NCI-H2029 treated with DMSO at 0.1 percent for 48 hours (cell line): ENCODE measurements at places on chromosomes 6 and 20.
A peak's percentile ranks its signal among the peaks of the same experiment; 100 is the strongest.

- no peak for DNase-seq
These were observed 220.2 kb downstream of the ATXN1 start for GRCh38 chr6:16540804-16541752.

DNA sequence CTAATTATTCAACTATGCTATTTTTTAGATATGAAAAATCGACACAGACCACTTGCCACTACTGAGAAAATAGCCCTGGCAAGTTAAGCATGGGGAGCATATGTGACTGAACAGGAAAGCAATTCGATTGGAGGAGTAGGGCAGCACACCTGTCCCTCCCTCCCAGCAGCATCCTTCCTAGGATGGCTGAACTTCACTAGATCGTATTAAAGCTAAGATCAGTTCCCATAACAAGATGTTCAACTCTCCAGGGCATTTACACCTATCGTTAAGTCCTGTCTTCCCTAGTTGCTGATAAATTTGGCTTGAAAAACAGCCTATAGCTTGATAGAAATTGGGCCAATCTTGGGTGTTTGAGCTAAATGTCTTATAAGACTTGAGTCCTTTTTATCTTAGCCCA is 7.0 kb downstream of the PPP1R10 start:
- no peak for DNase-seq

- DNase-seq, result no peak
These were observed 21.0 kb upstream of the RNF217 start for GRCh38 chr6:124941259-124941658.

- DNase-seq, result no peak
These were observed 101.6 kb upstream of the TMEM30A start for GRCh38 chr6:75386050-75386770.

DNA sequence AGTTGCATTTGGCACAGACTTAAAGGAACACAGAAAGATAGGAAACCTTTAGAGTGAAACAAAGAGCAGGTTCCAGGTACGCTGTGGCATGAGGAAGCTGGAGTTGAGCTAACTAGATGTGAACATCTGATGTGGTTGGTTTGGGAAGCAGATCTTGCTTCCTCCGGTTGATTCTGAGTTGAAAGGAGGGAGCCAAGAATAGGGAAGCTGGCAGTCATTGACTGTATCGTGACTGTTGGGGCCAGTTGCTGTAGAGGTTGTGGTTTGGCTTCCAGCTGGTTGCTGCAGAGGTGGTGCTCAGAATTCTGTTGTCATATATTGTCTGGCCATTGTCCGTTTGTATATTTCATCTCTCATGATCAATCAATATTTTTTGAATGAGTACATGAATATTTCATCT is 325.9 kb downstream of the PLCB1 start:
- no peak for DNase-seq

GRCh38 chr20:41134362-41135186 is 2.8 kb upstream of the PLCG1 start:
- DNase-seq, result no peak

GRCh38 chr6:40588480-40588879 is 1.3 kb upstream of the LRFN2 start:
- no peak for DNase-seq

GRCh38 chr6:4159491-4159890 is 24.1 kb upstream of the ECI2 start:
- DNase-seq, result no peak

- no peak for DNase-seq
These were observed 76.4 kb downstream of the CDC5L start for GRCh38 chr6:44463728-44464450.

GRCh38 chr6:33276581-33276863 is 401 bp upstream of the B3GALT4 start:
- no peak for DNase-seq

DNA sequence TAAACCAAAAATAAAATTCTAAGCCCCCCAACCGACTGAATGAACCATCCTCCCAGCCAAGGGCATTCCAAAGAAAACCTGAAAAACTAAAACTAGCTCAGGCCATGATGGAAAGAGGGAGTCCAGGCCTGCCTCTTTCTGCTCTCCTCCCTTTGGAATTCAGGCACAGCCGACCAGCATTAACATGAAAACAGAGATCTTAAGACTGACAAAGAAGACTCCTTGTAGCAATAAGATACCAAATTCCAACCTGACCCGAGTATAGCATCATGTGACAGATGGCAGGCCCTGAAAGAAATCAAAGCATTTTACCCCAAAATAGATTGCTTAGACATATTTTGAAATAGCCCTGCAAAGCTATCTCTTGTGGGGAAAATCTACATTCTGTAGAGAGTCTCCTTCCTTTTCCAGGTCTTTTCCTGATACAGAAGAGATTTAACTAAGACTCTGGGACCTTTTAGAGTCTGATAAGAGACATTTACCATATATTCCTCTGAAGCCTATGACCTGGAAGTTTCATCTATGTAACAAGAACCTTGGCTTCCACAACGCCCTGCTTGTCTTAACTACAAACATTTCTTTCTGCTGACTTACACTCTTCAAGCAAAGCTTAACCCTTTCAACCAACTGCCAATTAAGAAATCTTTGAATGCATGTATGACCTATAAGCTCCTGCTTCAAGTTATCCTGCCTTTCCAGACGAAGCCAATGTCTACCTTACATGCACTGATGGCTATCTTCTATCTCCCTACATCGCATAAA is 22.2 kb upstream of the TXLNB start:
- DNase-seq, result no peak

DNA sequence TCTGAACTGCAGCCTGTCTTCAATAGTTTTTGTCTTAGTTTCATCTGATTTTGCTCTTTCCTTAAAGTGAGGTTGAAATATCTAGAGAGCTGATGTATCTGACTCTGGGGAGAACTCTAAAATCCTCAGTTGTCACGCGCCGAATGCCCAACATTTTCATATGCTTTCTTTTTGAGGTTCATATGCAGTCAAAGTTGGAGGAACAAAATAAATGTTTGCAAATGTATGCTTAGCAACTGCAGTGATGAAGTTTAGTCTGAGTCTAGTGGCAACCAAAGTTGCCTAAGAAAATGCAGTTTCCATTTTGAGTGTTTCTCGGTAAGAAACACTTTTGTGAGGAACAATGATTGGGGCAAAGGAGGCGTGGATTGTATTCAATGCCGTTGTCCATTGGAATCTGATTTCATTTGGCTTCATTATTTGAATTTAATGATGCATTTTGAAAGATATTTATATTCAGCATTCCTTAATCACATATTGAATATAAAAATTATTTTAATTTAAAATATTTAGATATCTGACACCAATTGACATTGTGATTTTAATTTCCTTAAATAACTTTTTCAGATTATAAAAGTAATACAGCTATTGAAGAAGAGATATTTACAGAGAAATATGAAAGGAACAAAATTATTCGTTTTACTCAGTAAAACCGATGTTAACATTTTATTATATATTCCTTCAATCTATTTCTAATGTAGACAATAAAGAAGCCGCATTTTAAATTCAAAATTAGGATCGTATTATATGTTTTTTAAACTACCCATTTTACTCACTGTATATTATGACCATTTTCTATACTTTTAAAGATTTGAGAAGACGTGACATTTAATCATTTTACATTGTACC is 122.0 kb downstream of the PLEKHG1 start:
- DNase-seq, result no peak

GRCh38 chr6:156795825-156796224 is 18.6 kb downstream of the ARID1B start:
- DNase-seq, result no peak

DNA sequence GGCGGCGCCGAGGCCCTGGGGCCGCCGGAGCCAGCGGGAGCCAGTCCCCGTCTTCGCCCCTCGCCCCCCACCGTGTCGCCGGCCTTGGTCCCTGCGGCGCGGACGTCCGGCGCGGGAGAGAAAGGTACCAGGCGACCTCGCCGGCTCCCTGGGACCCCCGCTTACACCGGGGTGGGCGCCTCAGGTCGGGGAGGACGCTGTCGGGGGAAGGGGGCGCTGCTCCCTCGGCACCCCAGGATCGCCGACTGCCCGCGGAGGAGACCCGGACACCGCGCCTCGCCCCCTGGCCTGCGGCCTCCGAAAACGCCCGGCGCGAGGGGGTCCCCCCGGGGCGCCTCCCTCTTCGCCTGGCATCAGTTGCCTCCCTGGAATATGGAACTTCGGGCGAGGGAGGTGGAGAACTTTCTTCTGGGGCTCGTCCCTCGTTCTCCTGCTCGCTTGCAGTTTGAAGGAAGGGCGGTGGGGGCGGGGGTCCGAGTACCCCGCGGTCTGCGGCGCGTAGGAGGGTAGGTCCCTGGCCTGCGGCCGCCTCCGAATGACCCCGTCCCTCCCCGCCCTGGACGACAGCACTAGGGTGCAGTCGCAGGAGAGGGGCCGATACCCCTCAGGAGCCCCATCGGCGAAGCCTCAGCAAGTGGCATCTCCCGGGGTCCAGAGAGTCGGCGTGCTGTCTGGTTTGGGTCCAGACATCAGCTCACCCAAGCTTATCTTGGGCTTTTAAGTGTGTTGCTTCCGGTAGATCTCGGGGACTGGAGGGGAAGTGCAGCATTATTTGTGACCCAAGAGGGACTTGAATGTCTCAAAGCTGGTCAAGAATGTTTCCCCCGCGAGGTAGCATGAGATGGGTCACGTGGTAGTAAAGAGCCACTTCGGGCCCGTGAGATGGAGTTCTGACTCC is 549 bp downstream of the ANKRD6 start:
- peak; percentile 18 for DNase-seq
